ENCODE measurements at places on chromosomes 3 and 15. TPM values are rescaled to one million over a fixed set of nuclear protein-coding genes. Genes with fewer than 3 reads are reported as not detected.
A peak's percentile ranks its signal among the peaks of the same experiment; 100 is the strongest.

- H3K36me3 ChIP-seq, result no peaks in the 10 kb centered on the region
- H3K27ac ChIP-seq, result no peak overlapping the region
- no peaks in the 10 kb centered on the region for H3K27me3 ChIP-seq
- DNase-seq, result no peak
- H3K4me1 ChIP-seq, result no peaks in the 10 kb centered on the region
- no peak overlapping the region for H3K4me3 ChIP-seq
These were observed 45.4 kb downstream of the SSR3 start for GRCh38 chr3:156509189-156510174.

DNA sequence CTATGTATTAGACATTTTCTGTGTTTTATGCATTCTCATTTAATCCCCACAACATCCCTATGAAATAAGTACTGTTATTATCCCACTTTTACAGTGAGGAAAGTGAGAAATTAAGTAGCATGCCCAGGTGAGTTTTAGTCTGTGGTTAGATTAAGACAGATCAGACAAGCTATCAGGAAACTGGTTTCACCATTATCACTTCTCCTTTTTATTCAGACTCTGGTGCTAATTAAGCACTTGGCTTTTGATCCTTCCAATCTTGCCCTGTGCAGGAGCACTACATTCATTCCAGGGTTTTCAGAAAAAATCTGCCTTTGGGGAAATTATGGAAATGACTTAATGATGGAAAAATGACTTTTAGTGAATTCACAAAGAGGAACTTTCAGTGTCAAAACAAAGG is 115.2 kb downstream of the TMEM108 start:
- no peaks in the 10 kb centered on the region for H3K36me3 ChIP-seq
- no peak overlapping the region for H3K4me3 ChIP-seq
- H3K4me1 ChIP-seq, result no peaks in the 10 kb centered on the region
- DNase-seq, result no peak
- no peaks in the 10 kb centered on the region for H3K27me3 ChIP-seq

DNA sequence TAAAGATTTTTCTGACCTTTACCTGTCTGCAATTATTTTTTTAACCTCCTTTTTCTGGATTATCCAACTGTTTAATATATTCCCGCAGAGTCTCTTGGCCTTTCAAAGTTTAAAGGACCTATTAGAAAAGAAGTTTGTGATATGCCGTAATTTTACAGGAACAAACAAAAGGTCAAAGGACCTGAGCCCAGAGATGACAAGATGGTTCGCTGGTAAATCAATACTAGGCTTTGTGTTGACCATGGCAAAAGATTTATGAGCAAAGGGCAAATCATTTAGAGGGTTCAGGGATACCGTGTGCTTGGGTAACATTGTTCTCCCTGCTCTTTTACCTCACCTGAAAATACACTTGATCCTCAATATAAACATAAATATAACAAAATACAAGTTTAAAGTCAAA is 923.5 kb downstream of the ROBO1 start:
- peaks cover 16% of the 10 kb centered on the region for H3K4me1 ChIP-seq
- H3K36me3 ChIP-seq, result no peaks in the 10 kb centered on the region

- peaks cover 37% of the 10 kb centered on the region for H3K4me1 ChIP-seq
- no peak overlapping the region for H3K27ac ChIP-seq
- no peak for DNase-seq
These were observed 26.6 kb upstream of the PLXNA1 start for GRCh38 chr3:126956361-126956760.

GRCh38 chr15:95884276-95884675 is 446.2 kb upstream of the NR2F2 start:
- H3K4me1 ChIP-seq, result peaks cover 11% of the 10 kb centered on the region
- H3K27ac ChIP-seq, result peak overlapping the region; percentile 17
- H3K36me3 ChIP-seq, result no peaks in the 10 kb centered on the region
- H3K4me3 ChIP-seq, result no peak overlapping the region
- no peak for DNase-seq

Gene GOLGA6A
- total RNA-seq, result 0.25 TPM

DNA sequence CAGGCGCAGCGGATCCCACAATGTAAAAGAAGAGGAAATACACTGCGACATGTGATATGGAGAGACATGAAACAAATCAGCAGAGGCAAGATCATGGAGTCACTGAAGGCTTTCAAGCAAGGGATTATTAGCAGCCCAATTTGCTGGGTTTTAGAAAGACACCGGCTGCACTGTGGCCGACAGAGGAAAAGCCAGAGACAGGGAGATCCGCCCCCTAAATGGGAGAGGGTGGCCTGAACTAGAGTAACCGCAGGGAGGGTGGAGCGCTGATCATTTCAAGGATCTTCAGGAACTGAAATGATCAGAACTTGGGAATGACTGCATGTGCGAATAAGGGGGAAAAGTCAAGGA is 612 bp upstream of the C15orf40 start:
- H3K36me3 ChIP-seq, result peaks cover 25% of the 10 kb centered on the region
- H3K27me3 ChIP-seq, result no peaks in the 10 kb centered on the region
- peak overlapping the region; percentile 99 for H3K4me3 ChIP-seq
- no peak for DNase-seq
- H3K27ac ChIP-seq, result peak overlapping the region; percentile 84

DNA sequence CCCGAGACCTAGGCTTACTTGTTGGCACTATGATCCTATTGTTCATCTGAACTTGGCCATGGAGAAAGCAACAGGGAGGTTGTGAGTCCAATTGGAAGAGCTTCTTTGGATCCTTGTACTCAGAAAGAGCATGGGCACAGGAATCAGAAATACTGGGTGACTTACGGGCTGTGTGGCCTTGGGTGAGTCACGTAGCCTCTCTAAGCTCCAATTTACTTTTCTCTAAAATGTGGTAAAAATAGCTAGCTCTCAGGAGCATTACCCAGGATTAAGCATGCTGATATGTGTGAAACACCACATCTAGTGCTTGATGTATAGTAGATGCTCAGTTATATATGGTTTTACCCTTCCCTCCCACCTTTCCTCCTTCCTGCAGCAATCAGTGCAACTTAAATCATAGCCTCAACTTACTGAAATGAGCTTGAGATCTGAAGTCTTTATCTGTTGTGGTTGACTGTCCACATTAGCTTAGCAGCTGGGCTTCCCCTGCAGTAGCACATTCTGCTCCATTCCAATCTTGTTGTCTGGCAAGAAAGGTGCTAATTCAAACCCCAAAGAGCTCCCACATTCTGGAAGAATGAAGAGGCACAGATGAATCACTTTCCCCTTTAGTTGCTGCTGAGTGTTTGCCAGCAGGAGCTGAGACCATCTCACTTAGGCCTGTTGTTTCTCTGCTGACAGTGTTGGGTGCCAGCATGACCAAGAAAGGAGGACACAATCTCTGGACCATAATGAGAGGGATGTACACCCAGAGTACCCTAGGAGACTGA is 299.1 kb upstream of the TRIM42 start:
- no peak overlapping the region for H3K27ac ChIP-seq
- H3K4me3 ChIP-seq, result no peak overlapping the region
- H3K4me1 ChIP-seq, result no peaks in the 10 kb centered on the region
- no peak for DNase-seq

Gene PARP3
- 20.6 TPM for total RNA-seq

Gene CPN2
- total RNA-seq, result not detected

- no peaks in the 10 kb centered on the region for H3K36me3 ChIP-seq
- H3K27ac ChIP-seq, result no peak overlapping the region
- H3K27me3 ChIP-seq, result no peaks in the 10 kb centered on the region
- no peak for DNase-seq
- H3K4me3 ChIP-seq, result no peak overlapping the region
- H3K4me1 ChIP-seq, result peaks cover 28% of the 10 kb centered on the region
These were observed 43.9 kb downstream of the NR2C2 start for GRCh38 chr3:14991151-14991742.

- DNase-seq, result no peak
- no peak overlapping the region for H3K4me3 ChIP-seq
- H3K36me3 ChIP-seq, result no peaks in the 10 kb centered on the region
- H3K27me3 ChIP-seq, result no peaks in the 10 kb centered on the region
These were observed 14.1 kb downstream of the MDFIC2 start for GRCh38 chr3:70298385-70298784.

GRCh38 chr3:188458756-188459155 is 304.8 kb downstream of the LPP start:
- H3K4me1 ChIP-seq, result no peaks in the 10 kb centered on the region
- H3K27ac ChIP-seq, result no peak overlapping the region
- DNase-seq, result no peak
- no peaks in the 10 kb centered on the region for H3K27me3 ChIP-seq

Gene DNAH12
- total RNA-seq, result 0.25 TPM

- no peak overlapping the region for H3K27ac ChIP-seq
- H3K4me3 ChIP-seq, result no peak overlapping the region
- DNase-seq, result no peak
- no peaks in the 10 kb centered on the region for H3K36me3 ChIP-seq
These were observed 390.9 kb upstream of the ADAMTS9 start for GRCh38 chr3:65078748-65079147.

- H3K4me3 ChIP-seq, result no peak overlapping the region
- no peaks in the 10 kb centered on the region for H3K4me1 ChIP-seq
- DNase-seq, result no peak
- no peaks in the 10 kb centered on the region for H3K36me3 ChIP-seq
These were observed 6.1 kb downstream of the OR5H15 start for GRCh38 chr3:98172621-98173020.

GRCh38 chr15:47711655-47712054 is 5.7 kb upstream of the SEMA6D start:
- no peaks in the 10 kb centered on the region for H3K27me3 ChIP-seq
- H3K27ac ChIP-seq, result no peak overlapping the region
- DNase-seq, result no peak
- H3K4me1 ChIP-seq, result peaks cover 14% of the 10 kb centered on the region

DNA sequence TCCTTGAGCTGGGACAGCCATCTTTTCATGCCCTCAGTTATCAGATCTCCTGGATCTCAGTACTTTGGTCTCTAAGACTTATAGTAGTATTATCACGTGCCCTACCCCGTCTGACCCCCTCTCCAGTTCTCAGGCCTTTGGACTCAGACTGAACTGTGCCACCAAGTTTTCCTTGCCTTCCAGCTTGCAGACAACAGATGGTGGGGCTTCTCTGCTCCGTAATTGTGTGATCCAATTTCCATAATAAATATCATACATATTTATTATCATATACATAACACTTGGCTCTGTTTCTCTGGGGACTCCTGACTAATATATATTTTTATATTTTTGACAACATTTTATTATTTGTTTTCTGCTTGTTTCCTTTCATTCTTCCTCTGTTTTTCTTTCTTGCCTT is 458.8 kb upstream of the SEMA6D start:
- H3K4me3 ChIP-seq, result no peak overlapping the region
- no peaks in the 10 kb centered on the region for H3K4me1 ChIP-seq
- no peak overlapping the region for H3K27ac ChIP-seq
- no peaks in the 10 kb centered on the region for H3K36me3 ChIP-seq
- no peaks in the 10 kb centered on the region for H3K27me3 ChIP-seq

DNA sequence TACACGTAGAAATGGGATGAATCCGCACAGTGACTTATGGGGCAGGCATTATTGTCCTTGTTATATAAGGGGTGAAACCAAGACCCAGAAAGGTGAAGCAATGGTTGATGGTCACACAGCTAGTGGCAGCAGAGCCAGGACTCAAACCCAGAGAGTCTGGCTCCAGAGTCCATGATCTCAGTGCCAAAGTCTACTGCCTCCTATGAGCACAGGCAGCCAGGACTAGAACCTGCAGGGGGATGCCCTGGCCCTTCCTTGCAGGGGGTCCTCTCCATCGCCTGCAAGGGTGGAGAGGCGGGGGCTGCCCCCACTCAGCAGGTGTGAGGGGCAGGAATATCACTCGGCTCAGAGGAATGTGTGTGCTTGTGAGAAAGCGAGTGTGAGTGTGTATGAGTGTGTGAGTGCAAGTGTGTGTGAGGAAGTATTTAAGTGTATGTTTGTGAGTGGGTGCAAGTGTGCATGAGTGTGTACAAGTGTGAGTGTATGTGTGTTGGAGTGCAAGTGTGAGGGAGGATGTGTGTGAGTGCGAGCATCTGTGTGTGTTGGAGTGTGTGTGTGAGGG is 44.7 kb downstream of the UMPS start:
- peaks cover 70% of the 10 kb centered on the region for H3K4me1 ChIP-seq
- no peak overlapping the region for H3K4me3 ChIP-seq
- peaks cover 2% of the 10 kb centered on the region for H3K36me3 ChIP-seq

- H3K4me1 ChIP-seq, result no peaks in the 10 kb centered on the region
- H3K4me3 ChIP-seq, result no peak overlapping the region
- DNase-seq, result no peak
- H3K36me3 ChIP-seq, result no peaks in the 10 kb centered on the region
- no peak overlapping the region for H3K27ac ChIP-seq
These were observed 40.5 kb upstream of the B3GNT5 start for GRCh38 chr3:183212565-183212964.
